ENCODE measurements at places on chromosomes 12 and 14.

- DNase-seq, result no peak
Observed at GRCh38 chr14:83826838-83827237, 1703.1 kb upstream of the FLRT2 start.

GRCh38 chr14:63745858-63746425, 18.1 kb upstream of the SGPP1 start:
- no peak for DNase-seq

DNA sequence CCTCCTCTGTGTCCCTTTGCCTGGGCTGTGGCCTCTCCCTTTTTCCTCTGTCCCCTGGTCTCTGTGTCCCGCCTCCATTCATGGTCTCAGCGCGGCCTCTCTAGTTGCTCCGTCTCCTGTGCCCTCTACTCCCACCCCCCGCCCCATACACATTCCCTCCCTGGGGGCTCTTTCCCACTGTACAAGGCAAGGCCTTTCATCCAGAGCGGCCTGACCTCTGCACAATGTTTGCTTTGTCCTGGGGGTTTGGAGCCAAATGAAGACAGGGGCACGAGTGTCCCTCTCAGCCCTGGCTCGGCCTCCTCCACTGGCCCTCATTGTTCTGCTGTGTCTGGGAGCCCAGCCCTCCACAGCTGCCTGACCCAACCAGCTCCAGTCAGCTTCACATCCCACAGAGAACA, 678.6 kb downstream of the BCL11B start:
- no peak for DNase-seq

GRCh38 chr14:74946659-74947281, 8.6 kb downstream of the PGF start:
- DNase-seq, result no peak

DNA sequence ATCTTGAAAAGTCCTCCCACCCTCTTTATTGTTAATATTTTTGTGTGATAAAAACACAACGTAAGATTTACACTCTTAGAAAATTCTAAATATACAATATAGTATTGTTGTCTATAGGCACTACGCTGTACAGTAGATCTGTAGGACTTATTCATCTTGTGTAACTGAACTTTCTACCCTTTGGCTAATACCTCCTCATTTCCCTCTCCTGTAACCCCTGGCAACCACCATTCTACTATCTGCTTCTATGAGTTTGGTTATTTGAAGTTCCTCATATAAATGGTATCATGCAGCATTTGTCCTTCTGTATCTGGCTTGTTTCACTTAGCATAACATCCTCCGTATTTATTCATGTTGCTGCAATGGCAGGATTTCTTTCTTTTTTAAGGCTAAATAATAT, 5.2 kb upstream of the CLEC9A start:
- DNase-seq, result peak; percentile 73

GRCh38 chr12:92933606-92934005, 4.5 kb upstream of the EEA1 start:
- no peak for DNase-seq

- DNase-seq, result no peak
Observed at GRCh38 chr12:109033239-109034196, 12.7 kb upstream of the SVOP start.

DNA sequence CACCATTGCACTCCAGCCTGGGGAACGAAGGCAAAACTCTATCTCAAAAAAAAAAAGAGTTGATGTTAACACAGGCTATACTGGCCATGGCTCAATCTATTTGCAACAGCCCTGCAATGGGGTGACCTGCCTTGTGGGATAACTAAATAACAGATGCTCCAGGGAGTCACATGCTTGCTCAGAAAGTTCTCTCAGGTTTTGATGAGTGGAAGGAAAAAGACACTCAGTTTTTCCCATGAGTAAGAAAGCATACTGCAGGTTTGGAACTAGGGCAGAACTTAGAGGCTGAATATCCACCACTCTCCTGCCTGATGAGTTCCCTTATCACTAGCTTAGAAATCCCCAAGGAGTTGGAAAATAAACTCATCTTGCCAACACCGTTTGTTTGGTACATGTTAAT, 16.9 kb downstream of the WSB2 start:
- DNase-seq, result no peak

GRCh38 chr12:18807714-18808113, 69.8 kb downstream of the CAPZA3 start:
- no peak for DNase-seq

GRCh38 chr14:90757452-90757851, 58.8 kb downstream of the TTC7B start:
- no peak for DNase-seq

GRCh38 chr12:95202691-95203486, 14.4 kb downstream of the FGD6 start:
- DNase-seq, result no peak

DNA sequence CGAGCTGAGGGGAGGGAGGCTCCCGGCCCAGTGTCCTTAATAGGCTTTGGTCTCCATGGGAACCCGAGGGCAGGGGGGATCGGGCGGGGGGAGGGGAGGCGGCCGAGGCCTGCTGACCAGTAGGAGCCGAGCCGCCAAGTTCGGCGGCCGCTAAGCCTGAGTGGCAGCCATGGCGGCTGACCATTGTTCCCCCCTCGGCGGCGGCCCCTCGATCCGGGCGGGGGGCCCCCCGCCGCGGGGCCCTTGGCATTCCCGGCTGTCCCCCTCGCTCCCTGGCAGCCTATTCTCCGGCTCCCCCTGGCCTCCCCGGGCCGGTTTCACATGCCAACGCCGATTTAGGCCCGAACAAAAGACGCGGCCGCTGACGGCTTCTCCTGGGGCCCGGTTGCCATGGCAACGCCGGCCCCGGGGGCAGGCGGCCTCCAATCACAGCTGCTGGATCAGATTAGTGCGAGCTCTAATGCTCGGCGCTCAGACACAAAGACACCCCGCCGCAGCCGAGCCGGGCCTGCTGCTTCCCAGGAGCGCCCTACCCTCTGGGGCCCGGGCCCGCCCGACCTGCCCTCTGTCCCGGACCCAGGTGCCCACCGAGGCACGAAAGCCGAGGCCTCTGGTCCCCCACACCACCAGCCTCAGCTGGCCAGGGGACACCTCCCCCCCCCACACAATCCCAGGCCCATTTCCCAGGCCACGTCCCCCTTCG, 7.3 kb downstream of the MSI1 start:
- no peak for DNase-seq

DNA sequence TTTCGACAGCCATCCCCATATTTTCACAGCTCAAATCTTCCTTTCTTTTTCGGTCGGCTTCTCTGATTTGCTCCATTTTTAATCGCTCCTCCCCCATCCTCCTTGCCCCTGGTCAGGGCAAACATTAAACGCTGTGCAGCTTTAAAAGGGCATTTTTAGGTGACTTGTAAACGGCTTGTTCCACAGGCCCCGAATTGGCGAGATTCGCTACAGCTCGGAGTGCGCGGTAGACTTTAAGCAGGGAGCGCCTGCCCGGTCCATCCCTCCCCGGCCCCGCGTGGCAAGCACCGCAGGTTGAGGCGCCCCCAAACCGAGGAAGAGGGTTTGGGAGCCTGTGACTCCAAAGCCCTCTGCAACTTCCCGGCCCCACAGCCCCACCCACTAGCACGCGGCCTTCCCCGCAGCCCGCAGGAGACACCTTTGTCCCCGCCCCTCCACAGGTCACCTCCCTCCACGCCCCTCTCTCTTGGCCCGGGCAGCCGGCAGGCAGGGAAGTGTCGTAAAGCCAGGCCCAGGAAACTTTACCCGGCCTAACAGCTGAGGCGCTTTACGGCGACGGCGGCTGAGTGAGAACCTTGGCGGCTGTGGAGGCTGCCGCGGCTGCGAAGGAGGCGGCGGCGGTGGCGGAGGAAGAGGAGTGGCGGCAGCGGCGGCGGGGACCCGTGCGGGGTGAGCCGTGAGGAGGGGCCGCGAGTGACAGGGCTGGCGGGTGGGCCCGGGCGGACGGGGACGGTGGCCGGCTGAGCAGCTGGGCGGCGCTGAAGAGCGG, at the start of gene NAA30:
TSS of gene NAA30 (plus strand) at position 550 of the 769 bp plus-strand sequence. CDS start 372 bp downstream, outside the sequence.
- peak; percentile 91 for DNase-seq

DNA sequence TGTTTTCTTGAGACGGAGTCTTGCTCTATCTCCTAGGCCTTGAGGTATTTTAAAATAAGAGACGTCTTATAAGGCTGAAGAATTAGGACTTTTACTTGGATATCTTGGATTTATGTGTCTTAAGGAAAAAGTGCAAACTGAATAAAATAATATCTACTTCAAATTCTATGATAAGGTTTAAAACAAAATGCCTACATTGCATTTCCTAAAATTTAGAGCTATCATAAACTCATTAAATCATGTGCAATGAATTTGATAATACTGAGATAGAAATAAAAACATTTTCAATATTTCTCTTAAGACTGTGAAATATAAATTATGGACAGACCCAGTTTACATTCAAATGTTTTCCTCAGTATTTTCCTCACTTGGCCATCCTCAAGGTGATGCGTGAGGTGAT, 729.5 kb upstream of the LMO3 start:
- no peak for DNase-seq

DNA sequence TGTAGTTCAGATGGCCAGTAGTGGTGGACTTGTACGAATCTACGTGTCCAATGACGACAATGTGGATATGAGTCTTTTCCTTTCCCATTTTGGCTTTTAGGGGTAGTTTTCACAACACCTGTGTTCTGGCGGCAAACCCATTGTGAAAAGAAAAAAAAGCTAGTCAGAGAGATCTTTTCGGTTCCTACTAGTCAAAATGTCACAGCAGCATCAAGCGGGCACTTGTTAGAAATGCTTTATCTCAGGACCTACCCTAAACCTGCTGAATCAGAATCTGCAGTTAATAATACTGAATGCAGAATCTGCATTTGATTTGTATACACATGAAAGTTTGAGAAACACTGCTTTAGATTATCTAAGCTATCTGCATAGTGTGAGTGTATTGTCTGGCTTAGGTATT, 18.3 kb downstream of the AEBP2 start:
- no peak for DNase-seq

DNA sequence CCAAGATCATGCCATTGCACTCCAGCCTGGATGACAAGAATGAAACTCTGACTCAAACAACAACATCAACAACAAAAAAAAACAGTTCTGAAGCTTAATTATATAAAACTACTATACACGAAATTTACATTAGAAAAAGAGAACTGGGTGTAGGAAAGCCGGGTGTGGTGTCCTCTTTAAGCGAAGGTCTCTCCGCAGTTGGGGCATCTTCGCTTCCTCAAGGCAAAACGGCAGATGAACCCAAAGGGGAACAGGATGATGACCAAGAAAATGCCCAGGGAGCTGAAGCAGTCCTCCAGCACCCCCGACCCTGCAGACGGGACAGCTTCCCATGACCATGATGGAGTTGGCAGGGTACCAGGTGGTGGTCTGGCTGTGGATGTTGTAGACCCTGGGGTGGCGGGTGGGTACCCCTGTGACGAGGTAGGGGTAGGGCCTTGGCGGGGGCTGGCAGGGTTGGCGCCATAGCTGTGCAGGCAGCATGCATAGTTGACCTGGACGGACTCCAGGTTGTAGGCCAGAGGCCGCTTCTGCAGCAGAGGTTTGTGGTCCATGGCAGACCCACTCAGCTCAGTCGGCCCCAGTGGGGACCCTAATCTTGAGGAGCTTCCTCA, 18.2 kb upstream of the BCAT1 start:
- no peak for DNase-seq

DNA sequence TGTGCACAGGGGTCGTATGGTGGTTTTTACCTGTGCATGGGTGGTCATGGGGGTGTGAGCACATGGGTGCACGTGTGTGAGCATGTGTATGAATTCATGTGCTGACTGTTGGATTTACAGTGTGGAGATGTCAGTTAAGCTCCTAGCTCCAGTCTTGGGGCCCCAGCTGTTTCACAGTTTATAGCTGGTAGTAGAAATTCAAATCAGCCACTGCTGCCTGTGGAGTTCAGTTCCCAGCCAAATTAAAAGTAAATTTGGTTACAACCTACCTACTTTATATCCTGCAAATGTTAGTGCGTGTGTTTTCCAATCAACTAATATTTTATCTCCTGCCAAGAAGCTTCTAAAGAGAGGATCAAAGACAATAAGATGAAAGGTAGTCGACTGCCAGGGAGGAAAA, 56.0 kb upstream of the HSPB8 start:
- no peak for DNase-seq

DNA sequence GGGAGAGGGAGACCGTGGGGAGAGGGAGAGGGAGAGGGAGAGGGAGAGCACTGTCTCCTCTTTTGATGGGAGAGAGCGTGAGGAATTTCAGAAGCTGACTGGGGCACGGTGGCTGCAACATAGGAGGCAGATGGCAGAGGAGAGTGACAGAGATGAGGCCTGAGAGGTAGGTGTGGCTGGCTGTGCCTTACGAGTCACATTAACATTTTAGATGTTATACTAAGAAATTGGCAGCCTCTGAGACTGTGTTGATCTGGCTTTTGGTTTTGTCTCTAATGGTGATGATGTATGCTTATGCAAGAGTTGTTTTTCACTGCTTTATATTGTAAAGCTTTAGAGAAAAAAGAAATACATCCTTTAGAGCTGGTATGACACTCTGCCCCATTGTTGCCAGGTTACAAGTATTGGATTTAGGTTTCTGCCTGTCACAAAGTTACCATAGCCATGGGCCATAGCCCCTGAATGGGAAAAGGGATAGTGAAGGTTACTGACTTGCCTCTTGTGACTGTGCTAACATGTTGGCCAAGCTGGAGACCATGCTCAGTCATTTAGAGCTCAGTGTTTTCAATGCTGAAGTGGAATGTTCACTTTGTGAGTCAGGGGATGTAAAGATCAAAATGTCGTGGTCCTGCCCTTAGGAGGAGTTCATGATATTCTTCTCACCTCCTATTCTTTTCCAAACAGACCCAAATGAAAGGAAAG, 186.2 kb downstream of the SYNE2 start:
- no peak for DNase-seq

- DNase-seq, result no peak
Observed at GRCh38 chr12:26786865-26787514, 46.0 kb downstream of the ITPR2 start.

- DNase-seq, result no peak
Observed at GRCh38 chr14:100589760-100590469, 2.7 kb upstream of the BEGAIN start.

GRCh38 chr14:36295642-36296627, 24.5 kb downstream of the MBIP start:
- DNase-seq, result no peak

DNA sequence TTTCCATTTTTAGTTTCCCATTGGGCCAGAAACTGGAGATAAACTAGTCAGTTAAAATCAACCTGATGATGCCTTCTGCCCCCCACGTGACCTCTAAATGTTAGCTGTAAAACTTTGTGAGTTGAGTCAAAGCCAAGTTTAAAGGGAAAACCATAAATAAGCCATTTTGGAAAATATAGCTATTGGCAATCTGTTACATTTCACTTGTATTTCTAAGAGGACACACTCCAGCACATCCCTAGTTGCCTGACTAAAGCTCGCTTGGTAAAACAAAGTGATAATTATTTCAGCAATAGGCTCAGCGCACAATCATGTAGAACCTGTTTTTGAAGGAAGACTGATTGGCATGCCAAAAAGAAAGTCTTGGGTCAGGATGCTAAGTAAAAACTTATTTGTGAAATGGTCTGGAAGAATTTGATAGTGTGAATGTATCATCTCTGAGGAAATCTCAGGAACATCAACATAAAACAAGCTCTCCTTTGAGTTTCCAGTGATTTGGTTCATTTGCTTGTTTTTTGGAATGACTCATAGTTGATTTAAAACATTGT, 49.2 kb upstream of the AEBP2 start:
- DNase-seq, result no peak

Measured in AML-193 (cell line).